Activated T-cell treated with anti-CD3 and anti-CD28 coated beads for 24 hours (primary cell): ENCODE measurements at places on chromosomes 1 and 21.

GRCh38 chr1:56814205-56814604 lies 5.0 kb downstream of the FYB2 start:
- no peak for DNase-seq

GRCh38 chr1:3086272-3086974 lies 17.4 kb downstream of the PRDM16 start:
- DNase-seq, result no peak

- DNase-seq, result no peak
Measured at GRCh38 chr1:236890152-236891056, 95.3 kb downstream of the MTR start.

DNA sequence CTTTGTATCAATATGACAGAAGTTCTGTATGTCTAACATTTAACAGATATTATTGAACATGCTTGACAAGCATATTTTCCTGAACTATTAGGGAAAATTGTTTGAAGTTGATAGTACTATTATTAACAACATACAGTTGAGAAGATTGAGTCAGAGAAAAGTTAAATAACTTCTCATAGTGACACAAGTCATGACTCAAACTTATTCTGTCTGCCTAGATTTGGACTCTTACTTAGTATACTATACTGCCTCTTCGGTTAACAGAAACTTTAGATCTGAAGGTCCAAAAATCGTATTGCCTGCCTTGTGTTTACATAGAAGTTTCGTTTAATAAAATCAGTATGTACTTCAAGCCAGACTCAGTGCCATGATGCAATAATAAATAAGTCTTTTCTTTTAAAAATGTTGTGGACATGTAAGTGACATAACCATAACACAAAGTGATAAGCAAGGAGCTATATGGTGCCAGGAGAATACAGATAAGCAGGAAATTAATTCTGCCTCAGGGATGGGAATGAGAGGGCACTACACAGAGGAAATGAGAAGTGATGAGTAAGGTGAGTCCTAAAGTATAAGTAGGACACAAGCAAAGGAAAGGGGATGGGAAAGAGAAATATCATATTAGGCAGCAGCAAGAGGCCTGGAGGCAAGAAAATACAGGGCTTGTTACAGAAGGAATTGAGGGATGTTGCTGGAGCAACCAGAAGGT lies 48.1 kb downstream of the LHX9 start:
- no peak for DNase-seq

- no peak for DNase-seq
Measured at GRCh38 chr21:29638138-29638537, 301.7 kb downstream of the GRIK1 start.

DNA sequence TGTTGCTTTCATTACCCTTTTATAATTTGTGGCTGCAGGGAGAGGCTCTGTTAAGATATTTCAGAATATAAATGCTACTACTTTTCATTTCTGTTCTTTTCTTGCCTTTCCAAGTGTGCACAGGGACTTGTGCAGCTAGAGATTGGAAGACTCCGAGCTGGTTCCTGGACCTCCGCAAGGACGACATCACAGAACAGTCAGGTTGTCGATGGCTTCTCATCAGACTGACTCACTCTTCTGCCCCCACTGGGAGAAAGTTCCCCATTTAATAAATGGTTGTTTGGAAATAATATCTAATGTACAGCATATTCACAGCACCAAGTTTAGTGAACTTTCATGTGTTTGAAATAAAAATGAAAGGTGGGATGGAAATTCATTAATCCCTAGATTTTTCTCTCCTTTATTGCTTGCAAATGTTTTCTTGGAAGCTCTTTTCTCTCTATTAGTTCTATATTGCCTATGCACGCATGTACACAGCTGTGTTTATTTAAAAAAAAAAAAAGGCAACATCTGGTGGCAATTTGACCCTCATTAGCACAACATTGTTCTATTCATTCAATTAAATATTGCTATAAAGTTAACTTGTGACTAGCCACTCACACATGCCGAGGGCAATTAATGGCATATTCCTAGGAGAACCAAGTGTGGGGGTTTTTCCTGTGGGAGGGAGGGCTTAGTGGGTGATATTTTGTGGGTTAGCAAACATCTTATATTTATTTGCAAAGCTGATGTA lies 77.5 kb upstream of the L1TD1 start:
- DNase-seq, result no peak

DNA sequence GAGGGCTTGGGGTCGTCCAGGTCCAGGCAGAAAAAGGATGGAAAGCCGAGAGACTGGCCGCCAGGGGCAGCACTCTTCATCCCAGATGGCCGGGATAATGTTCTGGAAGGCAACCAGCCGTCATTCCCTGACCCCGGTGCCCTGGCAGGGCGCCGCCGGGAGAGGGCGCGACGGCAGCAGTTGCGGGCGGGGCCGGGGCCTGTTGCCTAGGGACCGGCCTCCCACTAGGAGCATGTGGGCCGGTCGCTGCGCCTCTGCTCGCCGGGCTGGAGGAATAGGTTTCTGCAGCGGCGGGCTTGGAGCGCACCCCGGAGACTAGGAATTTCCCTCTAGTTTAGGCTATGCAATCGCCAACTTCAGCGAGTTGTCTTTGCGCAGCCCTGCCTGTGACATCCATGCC lies 11.0 kb downstream of the DMRTB1 start:
- no peak for DNase-seq

DNA sequence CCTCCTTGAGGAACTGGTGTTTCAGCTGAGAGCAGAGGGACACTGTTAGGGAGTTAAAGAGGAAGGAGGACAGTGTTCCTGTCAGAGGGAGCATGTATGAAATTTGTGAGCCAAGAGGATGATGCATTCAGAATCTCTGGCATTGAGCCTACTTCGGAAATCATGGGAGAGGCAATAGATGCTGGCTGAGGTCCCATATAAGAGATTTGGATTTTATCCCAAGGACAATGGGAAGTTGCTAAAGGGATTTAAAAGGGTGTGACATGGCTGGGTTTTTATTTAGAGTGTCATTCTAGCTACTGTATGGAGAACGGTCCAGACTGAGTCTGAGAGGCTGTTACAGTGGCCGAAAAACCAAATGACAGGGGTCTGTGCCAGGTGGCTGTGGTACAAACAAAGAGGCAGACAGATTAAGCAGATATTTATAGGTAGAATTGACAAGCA lies 403.2 kb upstream of the B3GALT2 start:
- no peak for DNase-seq

GRCh38 chr1:4797429-4797828 lies 143.0 kb downstream of the AJAP1 start:
- no peak for DNase-seq

DNA sequence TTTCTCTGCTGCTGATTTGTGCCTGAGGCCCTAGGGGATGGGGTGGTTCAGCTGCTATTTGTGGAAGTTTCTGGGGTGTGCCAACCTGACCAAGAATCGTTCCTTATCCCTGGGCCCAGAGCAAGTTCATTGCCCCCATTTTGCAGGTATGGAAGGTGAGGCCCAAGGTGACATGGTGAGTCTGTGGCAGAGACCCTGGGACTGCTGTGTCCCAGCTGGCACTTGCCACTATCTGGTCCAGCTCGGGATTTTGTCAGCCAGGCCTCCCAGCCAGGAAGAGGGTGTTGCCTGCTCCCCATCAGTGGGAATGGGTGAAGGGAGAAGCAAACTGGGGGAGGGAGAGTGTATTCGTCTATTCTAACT lies 18.9 kb upstream of the LRP8 start:
- no peak for DNase-seq

GRCh38 chr1:193677874-193678273 lies 491.5 kb upstream of the B3GALT2 start:
- DNase-seq, result no peak

GRCh38 chr1:180925471-180926051 lies 12.9 kb downstream of the KIAA1614 start:
- DNase-seq, result no peak

- no peak for DNase-seq
Measured at GRCh38 chr1:170145061-170145460, 698 bp upstream of the NTMT2 start.

GRCh38 chr21:28991861-28992525 lies 684 bp downstream of the LTN1 start:
- no peak for DNase-seq

GRCh38 chr1:44418022-44418673 lies 13.1 kb downstream of the RNF220 start:
- DNase-seq, result no peak

DNA sequence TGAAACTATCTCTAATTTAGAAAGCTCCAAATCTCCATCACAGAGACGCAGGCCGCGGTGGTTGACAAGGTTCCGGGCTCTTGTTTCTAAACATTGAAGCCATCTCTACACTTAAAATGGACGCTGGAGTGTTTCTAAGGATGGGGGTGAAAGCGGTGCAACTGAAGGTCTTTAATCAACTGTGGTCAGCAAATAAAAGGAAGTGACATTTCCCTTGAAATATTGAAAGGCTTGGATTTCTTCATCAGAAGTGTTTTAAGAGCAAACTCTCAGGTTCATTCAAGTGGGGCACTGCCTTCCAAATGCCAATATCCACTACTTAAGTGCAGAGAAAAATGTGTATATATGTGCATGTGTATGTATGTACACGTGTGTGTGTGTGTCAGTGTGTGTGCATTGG lies 117.3 kb downstream of the KAZN start:
- DNase-seq, result no peak

GRCh38 chr1:61397935-61398334 lies 315.6 kb downstream of the NFIA start:
- no peak for DNase-seq

- DNase-seq, result no peak
Measured at GRCh38 chr1:92125204-92125603, 45.1 kb downstream of the BTBD8 start.

GRCh38 chr1:213678348-213678747 lies 309.4 kb upstream of the PROX1 start:
- no peak for DNase-seq

DNA sequence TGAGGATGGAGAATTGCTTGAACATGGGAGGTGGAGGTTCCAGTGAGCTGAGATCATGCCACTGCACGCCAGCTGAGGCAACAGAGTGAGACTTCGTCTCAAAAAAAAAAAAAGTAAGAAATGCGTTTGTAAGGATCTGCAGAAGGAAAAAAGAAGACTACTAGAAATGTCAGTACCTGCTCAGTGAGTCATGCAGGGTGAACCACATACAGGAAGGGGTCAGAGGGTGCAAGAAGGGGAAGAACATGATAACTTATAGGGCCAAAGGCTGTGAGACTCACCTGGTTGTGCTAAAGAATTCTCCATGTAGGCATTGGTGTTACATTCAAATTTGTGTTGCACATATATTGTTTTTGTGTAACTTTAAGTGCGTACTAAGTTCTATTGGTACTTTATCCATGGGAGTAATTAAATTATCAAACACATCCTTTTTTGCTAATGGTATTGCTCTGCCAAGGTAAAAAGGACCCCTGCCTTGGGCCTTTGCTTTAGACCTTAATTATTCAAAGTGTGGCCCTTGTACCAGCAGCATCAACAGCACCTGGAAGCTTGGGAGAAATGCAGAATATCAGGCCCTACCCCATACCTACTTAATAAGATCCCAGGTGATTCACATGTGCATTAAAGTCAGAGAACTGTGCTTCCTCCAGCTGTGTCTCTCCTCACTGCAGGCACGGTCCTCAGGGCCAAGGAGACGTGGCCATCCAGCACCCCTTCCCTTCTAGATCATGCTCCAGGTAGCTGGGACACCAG lies 96.4 kb upstream of the PPP2R5A start:
- DNase-seq, result no peak

DNA sequence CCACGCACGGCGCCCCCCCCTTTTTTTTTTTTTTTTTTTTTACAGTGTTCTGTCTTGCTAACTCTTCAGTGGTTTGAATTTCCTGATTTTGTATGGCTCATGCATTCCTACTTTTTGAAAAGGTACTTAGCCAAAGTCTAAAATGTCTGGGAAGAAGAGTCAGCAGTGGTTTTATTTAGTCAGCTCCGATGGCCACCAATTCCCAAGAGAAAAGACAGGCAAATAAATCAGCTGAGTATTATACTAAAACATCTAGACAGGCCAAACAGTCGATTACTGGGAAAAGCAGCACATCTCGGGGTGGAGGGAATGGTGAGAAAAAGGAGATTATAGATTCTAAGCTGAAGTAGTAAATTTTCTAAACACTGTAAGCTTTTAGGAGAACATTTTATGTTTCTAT lies 192.5 kb upstream of the ZRANB2 start:
- DNase-seq, result no peak

GRCh38 chr1:206772243-206772937 lies at the start of gene IL10:
Gene IL10, minus strand, starts transcription at chr1:206772494. Its CDS starts 59 bp downstream, at chr1:206772435.
- no peak for DNase-seq

- no peak for DNase-seq
Measured at GRCh38 chr1:9389968-9390367, 97.3 kb downstream of the SPSB1 start.

DNA sequence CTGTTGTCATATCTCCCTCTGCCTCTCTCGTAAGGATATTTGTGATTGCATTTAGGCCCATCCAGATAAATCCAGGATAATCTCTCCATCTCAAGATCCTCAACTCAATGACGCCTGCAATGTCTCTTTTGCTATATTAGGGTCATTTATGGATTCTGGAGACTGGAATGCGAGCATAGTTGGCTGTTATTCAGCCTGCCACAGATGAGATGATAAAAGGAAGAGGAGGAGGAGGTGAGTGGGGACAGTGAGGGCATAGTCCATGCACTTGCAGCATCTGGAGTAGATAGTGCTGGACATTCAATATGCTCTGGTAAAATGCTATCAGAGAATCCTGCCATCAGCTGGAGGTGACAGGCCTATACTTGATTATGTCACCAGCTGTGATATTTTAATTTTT lies 131.6 kb upstream of the CACNA1E start:
- DNase-seq, result no peak

DNA sequence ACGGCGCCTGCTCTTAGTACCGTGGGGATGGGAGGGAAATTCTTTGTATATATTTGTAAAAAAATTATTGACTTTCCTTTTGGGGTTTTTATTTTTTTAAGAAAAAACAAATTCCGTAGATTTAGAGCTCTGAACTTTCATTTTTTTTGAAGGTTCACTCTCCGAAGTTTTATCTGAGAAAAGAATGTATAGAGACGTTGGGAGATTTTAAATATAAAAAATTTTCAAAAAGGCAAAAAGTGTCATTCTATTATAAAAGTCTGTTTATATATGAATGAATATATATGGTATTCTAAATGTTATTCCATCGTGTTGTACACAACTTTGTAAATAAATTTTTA lies 2.4 kb downstream of the FOXD3 start:
- DNase-seq, result no peak

DNA sequence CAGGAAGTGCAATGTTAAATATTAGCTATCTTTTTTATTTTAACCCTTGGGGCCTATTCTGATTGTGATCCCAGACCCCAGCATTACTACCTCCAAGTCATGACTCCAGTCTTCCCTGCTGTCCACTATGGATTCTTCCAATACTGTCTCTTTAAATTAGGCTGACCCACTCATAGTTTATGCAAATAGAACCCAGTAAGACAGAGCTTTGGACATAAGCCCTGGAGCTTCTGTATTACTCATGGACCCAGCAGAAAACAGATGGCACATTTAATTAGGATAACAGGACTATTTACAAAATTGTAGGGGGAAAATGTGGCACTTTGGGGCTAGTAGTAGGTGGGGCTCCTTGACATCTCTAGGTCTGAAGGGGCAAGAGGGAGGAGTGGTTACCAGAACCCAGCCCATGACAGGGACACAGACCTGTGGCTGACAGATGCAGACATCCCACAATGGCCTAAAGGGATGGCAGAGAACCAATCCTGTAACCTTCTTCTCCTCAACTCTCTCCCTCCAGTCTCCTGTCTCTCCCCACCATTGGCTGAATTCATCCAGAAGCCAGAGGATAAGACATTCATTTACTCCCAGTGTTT lies 233.5 kb downstream of the OMA1 start:
- DNase-seq, result no peak

GRCh38 chr1:57325536-57325935 lies 98.3 kb downstream of the DAB1 start:
- no peak for DNase-seq

GRCh38 chr1:78385744-78386462 lies 104.9 kb upstream of the PTGFR start:
- DNase-seq, result no peak
